ENCODE measurements at places on chromosomes 1 and 21.

- no peak for DNase-seq
These were observed 1.4 kb upstream of the EPHB2 start for GRCh38 chr1:22709227-22709626.

DNA sequence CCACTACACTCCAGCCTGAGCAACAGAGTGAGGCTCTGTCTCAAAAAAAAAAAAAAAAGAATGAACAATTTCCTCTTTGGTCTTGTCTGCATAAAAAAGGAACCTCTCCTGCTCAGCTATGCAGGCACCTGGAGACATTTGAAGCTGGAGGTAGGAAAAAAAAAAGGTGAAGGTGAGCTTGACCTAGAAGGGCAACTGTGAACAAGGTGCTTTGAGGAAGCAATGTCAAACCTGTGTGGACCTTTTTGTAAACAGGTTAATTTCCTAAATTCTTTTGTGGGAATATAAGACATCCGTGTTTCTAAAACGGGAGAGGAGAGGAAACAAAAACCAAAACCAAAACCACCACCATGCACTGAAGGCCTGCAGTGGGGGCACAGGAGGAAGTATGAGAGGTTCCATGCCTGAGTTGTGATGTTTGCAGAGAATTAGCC lies 77.5 kb downstream of the SLC45A1 start:
- no peak for DNase-seq

DNA sequence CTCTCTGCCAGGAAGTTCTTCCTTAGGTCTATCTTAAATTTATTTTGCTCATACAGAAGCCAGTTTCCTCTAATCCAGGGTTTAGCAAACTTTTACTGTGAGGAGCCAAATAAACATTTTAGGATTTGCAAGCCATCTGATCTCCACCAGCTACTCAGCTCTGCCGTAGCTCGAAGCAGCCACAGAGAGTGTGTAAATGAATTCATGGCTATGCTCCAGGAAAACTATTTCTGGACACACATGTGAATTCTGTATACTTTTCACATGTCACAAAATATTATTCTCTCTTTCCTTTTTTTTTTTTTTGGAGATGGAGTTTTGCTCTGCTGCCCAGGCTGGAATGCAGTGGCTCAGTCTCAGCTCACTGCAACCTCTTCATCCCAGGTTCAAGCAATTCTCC lies 13.4 kb upstream of the AGTRAP start:
- DNase-seq = no peak

DNA sequence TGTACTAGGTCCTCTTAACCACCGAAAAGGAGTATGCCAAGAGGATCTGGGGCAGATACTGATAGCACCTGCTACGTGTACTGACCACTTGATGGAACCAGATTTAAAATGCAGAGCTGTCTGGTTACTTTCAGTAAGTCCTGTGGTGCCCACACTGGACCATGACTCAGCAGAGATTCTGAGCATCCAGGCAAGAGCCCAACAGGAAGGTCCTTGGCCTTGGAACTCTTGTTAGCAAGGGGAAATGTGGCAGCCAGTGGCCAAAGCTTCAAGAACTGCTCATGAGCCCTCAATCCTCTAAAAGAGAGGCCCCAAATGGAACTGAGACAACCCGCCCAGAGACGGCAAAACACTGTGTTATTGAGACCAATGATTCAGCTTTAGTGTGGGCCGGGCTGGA lies 4.2 kb upstream of the GJB5 start:
- DNase-seq = no peak

GRCh38 chr1:10677491-10678391 lies 118.7 kb downstream of the CASZ1 start:
- no peak for DNase-seq

- DNase-seq = no peak
These were observed 89.0 kb downstream of the MACF1 start for GRCh38 chr1:39293375-39294070.

DNA sequence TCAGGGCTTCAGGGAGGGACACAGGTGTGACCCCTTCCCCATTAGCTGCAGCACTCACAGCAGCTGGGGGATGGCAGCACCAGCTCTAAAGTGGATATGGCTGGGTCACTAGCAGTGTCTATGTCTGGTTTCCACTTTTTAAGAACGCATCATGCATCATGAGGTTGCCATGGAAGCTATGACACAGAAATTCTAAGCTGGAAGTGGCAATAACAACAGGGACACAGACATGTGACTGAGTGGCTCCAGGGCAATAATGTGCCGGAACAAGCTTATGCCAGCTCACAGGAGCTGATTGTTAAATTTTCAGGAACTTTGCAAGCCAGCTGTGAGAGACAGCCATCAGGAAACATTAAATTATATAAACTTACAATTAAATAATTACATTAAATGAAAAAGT lies 51.2 kb upstream of the NFASC start:
- no peak for DNase-seq

GRCh38 chr21:27804515-27804914 lies 837.6 kb upstream of the ADAMTS5 start:
- DNase-seq = no peak

- DNase-seq = no peak
These were observed 371 bp upstream of the ODF2L start for GRCh38 chr1:86396498-86396890.

DNA sequence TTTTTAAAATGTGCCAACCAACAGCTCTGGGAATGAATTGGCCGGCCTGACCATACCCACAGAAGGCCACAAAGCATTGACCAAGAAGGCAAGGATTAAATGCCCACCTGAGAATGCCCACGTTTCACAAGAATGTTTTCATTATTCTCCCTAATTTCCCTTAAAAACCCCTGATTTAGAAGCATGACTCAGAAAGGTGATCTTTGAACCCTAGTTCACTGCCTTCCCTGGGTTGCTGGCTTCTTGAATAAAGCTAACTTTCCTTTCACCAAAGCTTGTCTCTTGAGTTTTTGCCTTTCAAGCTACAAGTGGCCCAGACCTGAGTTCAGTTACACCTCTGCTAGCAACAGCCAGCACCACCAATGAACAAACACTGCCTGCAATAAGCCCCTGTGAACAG lies 14.4 kb upstream of the MRPL55 start:
- DNase-seq = no peak

DNA sequence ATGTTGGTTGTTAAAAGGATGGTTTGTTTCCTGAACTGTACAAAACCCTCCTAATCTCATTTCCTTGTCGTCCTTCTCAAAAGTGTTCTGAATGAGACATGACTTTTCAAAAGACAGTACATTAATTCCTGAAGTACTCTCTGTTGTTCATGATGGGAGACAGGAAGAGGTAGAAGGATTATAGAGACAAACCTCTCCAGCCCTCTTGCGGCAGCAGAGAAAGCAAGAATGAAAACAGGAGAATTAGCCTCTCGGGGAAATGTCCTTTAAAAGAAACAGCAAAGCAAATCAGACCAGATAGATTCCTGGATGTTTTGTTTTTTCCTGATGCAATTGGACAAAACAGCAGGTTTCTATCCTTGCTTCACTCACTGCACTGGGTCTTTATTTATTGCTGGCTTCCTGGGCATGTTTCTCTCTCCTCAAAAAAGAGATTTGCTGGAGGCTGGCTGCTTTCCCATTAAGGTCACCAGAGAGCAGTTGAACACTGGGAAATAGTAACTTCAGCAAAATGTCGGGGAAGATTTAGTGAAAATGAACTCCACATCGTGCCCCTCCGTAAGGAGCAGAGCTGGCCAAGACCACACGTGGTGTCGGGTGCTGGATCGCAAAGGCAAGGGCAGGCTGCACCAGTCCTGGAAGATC lies 145.8 kb upstream of the SYT6 start:
- no peak for DNase-seq

DNA sequence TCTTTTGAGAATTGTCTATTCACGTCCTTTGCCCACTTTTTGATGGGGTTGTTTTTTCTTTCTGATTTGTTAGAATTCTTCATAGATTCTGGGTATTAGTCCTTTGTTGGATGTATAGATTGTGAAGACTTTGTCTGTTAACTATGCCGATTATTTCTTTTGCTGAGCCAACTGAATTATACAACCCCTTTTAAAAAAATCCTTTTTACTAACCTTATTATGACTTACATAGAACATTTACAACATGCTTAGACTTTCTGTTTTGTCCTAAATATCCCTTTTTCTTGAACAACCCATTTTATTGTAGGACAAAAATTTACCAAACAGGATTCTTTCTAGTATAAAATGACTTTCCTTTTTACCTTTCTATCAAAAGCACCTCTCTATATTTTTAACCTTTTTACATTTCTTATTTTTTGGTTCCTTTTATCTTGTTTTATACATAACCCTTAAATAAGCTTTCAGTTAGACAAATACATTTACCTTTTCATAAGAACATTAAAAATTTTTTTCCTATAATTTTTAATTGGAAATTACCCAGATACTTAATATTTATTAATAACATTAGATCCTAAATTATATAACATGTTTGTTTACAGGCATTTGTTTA lies 70.4 kb upstream of the TTLL7 start:
- DNase-seq = no peak

DNA sequence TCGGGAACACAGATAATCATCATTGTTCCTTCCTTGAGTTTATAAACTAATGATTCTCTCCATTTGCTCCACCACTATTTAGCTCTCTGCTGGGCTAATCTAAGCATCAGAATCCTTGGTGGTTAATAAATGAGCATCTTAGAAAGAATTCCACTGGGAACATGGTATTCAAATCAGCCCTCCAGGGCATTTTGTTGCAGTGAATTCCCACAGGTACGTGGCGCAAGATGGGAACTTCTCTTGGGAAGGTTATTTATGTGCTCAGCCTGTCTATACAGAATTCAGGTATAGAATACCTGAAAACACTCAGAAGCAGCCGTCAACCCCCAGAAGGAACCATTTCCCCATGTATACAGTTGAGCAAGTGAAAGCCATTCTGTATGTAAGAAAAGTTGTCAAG lies 131.5 kb downstream of the NTNG1 start:
- DNase-seq = no peak

DNA sequence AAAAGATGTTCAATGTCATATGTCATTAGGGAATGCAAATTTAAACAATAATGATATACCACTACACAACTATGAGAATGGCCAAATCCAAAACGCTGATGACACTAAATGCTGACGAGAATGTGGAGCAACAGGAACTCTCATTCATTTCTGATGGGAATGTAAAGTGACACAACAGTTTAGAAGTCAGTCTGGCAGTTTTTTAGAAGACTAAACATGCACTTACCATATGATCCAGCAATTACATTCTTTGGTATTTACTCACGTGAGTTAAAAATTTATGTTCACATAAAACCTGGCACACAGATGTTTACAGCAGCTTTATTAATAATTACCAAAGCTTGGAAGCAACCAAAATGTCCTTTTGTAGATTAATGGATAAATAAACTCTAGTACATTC lies 110.4 kb upstream of the C1orf21 start:
- no peak for DNase-seq

- DNase-seq = no peak
These were observed 24.4 kb downstream of the PLXNA2 start for GRCh38 chr1:208219659-208220282.

DNA sequence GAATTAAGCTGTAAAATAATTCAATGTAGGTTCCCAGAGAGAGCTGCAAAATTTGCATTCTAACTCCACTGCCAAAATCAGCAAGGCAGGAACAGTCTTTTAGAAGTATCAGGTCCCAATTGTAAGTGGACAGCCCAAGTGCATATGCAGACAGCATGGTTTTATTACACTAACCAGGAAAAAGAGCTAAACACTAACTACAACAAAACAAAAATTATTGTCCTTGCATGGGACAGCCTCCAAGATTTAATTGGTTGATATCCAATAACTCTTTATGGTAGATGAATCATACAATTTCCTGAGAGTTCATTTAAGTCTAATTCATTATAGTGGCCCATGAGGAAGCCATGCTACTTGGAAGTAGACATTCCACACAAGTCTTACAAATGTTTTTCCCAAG lies 154.3 kb upstream of the ZNF648 start:
- no peak for DNase-seq

DNA sequence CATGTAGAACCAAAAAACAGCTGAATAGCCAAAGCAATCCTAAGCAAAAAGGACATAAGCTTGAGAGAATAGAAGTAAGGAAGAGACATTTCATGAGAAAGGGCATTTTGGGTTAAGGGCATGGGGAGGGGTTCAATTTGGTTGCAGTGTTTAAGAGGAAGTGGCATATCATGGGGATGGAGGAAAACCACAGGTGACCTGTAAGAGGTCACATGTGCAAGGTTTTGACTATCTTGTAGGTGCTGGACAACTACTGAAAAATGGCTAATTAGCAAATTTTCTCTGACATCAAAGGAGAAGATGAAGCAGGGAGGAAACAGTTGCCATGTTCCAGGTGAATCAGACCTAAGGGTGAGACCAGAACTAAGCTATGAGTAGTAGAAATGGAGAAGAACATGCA lies 31.3 kb upstream of the ROR1 start:
- DNase-seq = no peak

DNA sequence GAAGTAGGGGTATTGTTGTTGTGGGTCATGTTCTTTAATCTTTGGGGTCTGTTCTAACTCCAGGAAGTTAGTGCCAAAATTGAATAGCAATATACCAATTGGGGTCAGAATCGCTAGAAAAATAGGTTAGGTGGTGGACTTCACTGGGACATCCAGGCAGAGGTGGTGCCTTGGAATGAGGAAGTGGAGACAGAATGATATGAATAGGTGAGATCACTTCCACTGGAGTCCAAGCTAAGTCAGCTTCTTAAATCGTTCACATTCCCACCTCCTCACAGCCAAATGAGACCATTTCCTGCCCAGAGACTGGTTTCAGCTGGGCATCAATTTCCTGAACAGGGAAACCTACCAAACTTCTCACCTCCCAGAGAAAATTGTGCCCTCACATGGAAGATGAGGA lies 137.8 kb upstream of the RAB4A start:
- DNase-seq = no peak

GRCh38 chr1:187948170-187948794 lies 1119.5 kb downstream of the PLA2G4A start:
- DNase-seq = no peak

DNA sequence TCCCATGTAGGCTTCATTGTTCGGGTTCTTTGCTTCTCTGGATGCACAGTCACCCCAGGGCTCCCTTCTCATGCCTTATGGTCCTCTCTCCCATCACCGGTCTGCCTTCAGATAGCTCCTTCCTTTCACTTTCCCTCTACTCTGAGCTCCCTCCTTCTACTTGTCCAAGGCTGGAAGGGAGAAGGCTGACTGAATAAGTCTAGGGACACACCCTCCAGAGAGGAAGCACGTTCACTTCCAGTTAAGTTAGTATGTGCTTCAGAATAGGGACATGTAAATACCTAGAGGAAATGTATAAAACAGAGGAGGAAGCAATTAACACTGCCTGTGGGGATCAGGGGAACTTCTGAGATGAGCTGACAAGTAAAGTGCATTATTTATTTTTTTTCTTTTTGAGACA lies 23.5 kb downstream of the CXADR start:
- DNase-seq = no peak

- peak; percentile 20 for DNase-seq
These were observed 49.9 kb upstream of the CYP2J2 start for GRCh38 chr1:59976194-59977074.

GRCh38 chr1:87524021-87524754 lies 195.5 kb downstream of the LMO4 start:
- DNase-seq = no peak

DNA sequence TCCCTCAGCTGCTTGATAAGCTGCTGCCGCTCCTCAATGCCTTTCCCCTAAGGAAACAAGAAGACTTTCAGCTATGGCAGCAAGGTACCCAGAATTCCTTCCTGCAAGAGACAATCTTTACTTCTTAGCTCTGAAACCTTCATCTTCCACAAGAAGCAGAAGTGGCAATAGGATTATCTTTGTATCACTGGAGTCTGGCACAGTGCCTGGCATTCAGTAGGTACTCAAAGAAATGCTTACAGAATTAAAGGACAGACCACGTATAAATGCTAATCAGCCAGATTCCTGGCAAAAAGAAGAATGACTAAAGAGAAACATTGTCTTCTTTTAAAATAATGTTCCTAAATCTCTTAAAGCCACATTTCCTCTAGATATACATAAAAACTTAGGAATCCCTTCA lies 43.7 kb downstream of the SLC27A3 start:
- DNase-seq = no peak

Data from T-helper 9 cell (primary cell).